Activated CD8-positive, alpha-beta memory T cell treated with anti-CD3 and anti-CD28 coated beads for 1 hour (primary cell): ENCODE measurements at places on chromosomes 4 and X.

DNA sequence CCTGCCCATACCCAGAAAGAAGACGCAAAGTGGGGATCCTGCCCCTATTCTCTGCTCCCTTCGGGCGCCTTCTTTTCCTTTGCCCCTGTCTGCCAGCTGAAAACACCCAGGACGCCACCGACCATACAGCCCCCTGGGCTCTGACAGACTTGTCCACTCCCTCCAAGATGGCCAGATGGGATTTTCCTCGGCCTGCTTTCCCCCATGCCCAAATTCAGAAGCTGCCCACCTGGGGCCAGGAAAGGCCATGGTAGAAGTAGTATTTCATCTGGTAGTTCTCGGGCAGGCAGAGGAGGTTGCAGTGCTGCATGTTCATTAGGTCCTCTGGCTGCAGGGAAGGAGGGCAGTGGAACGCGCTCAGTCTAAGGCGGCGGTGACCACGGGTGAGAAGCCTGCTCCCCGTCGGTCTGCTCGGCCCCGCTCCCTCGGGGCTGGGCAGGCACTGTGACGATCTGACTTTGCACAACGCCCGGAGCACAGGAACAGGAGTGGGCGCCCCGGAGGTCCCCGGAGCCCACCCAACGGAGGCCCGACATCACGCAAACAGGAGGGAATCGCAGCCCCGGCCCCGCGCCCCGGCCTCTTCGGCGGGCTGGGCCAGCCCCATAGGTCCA, 582 bp downstream of the NAA10 start:
- DNase-seq, result no peak

- DNase-seq, result no peak
These were observed 75.5 kb downstream of the TBC1D9 start for GRCh38 chr4:140680686-140681085.

GRCh38 chr4:137106287-137106686, 426.0 kb downstream of the PCDH18 start:
- DNase-seq, result no peak

GRCh38 chr4:70838666-70839588, 763 bp downstream of the GRSF1 start:
- peak; percentile 13 for DNase-seq

DNA sequence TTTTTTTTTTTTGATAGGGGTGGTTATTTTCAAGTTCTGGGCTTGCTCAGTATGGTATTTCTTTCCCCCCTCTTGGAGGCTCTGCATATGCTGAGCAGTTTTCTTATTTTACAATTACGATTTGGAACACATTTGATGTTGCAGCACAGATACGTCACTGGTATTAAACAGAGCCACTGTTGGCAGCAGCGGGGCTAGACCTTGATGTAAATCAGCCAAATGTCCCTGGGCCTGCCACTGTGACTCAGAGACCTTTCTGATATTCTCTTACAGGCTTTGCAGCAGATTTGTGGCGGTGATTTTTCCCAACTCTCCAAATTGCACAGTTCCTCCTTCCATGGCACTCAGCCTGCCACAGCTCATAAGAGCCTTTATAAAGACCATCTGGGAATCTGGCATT, 81.1 kb downstream of the VMA21 start:
- no peak for DNase-seq

DNA sequence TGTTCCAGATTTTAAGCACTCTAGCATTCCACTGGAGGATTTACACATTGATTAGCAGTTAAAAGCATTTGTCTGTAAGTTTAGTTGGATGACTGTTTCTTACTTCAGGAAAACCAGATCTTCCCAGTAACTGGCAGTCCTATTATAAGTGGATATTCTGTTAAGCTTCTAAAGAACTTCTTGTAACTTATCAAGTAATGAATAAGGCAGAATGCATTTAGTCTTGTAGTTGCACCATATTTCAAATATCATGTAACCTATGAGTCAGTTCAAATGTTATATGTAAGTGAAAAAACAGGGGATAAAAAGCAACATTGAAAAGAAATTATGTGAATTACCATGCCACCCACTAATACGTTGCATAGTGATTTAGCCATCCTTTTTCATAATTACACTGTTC, 30.2 kb upstream of the TENM3 start:
- DNase-seq, result no peak

GRCh38 chr4:95432466-95432865, 116.3 kb downstream of the UNC5C start:
- no peak for DNase-seq

GRCh38 chrX:19723427-19723826, 164.0 kb downstream of the SH3KBP1 start:
- DNase-seq, result no peak

- no peak for DNase-seq
These were observed 250.5 kb downstream of the TECRL start for GRCh38 chr4:64158648-64159326.

DNA sequence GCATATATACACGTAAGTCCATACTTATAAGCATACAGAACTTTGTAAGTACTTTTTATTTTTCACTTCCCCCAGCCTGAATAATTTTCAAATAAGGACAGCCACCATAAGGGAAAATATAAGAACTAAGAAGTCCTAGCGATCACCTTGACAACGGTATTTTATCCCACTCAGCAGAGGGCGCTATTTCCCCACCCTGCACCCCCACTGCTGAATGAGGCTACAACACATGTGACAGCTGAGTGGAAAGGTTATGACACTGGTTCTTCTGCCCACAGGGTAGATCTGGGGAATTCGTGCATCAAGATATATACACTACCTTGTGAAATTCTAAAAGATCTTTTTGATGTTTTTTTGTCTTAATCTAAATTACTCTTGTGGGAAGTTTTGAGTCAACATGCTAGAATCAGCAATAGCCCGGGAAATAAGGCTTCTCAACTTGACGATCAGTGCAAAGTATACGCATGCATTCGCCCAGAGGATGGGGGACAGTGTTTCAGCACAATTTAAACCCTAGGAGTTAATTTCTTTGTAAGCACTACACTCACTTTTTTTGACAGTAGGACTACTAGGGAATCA, 151.5 kb downstream of the CORIN start:
- peak; percentile 22 for DNase-seq

GRCh38 chr4:15682242-15683142, 865 bp downstream of the FAM200B start:
- DNase-seq, result no peak

DNA sequence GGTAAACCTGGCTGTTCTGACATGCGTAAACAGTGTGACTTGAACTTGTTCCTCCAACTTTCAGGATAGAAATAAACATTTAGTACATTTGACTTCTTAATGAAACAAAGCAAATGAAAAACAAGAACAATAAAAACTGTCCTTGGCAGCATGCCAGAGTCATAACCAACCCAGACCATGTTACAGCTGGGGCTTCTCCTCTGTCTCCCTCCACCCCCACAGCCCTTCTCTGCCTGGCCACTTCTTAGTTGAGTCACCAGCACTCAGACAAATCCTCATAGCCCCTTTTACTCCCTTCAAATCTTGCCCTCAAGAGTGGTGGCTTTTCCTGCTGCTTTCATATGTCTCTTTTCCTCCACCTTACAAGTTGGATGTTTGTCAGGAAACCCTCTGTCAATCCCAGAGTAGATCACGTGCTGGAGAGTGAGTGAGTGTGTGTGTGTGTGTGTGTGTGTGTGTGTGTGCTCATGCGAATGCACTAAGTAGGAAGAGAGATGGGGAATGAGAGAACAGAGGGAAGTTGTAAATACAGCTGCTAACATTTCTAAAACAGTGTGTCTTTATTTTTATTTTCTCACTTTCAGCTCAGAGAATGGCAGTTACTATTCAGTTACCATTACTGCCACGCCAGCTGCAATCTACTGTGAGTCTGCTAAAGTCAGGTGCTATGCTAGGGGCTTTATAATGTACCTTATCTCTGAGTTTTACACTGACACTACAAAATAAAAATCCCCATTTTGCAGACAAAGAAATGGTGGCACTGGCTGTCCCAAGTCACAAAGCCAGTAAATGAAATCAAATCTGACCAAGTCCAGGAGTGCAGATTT, 15.0 kb downstream of the SCARB2 start:
- DNase-seq, result no peak

DNA sequence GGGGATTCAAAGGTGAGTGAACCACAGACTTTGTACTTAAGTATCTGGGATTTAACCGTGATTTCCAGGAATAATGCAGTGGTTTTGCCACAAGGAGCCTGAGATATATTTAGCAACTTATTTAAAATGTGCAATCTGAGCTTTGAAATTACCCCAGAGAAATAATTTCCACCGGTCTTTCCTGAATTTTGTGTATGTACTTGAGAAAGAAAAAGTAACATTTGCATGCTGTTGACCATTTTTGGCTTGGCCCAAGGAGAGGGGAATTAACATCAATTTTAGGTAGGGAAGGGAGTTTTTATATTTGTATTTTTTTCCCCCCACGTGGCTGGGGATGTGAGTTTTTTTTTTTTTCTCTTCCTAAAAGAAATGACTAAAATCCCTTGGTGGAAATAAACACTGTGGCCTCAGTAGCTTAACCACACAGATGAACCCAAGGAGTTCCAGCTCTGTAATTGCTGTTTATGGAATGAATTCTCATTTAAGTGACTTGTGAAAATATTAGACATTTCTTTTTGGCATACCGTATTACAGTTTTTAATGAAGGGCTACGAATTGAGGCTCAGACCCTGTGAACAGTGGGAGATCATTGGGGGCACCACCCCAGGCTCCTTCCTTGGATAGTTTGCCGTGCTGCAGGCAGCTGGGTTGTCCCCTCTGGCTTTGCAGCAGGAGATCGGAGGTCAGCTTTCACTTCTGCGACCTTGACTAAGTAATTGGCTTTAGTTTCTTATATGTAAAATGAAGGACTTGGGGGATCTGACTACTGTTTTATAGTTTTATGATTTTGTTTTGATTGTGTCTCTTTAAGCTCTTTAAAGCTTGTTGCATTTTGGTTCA, 116.1 kb downstream of the ARHGAP10 start:
- DNase-seq, result no peak

GRCh38 chr4:181659876-181660275, 583.3 kb upstream of the TENM3 start:
- DNase-seq, result no peak

DNA sequence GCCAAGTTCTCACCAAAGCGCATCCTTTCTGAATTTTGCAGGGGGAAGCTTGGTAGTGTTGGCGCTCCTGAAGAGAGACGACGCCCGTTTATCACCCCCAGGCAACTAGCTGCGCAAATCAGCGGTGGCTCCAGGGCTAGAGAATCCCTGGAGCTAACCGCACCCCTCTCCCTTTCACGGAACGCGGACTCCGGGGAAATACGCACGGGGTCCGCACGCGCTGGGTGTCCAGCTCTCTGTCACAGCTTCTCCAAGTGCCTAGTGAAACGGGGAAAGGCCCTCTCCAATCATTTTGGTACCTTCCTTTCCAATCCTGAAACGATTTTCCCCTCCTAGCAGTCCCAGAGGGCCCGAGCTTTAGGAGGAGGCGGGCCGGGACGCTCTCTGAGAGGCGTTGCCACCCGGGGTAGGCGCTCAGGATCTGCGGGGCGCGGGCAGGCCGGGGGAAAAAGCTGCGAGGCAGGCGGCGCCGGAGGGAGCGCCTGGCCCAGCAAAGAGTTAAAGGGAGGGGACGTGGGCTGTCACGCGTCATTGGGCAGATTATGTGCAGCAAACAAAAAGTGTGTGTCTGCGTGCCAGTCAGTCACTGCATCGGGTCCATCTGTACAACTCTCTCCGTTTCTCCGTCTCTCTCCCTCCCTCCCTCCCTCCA, at the start of gene PRDM8:
PRDM8 (plus strand) TSS at position 582 of the 652 bp plus-strand sequence. CDS start 2,578 bp downstream, outside the sequence.
- no peak for DNase-seq

- no peak for DNase-seq
These were observed 9.8 kb downstream of the SPP1 start for GRCh38 chr4:87985097-87985886.

GRCh38 chr4:17324386-17324830, 187.5 kb downstream of the QDPR start:
- peak; percentile 30 for DNase-seq

DNA sequence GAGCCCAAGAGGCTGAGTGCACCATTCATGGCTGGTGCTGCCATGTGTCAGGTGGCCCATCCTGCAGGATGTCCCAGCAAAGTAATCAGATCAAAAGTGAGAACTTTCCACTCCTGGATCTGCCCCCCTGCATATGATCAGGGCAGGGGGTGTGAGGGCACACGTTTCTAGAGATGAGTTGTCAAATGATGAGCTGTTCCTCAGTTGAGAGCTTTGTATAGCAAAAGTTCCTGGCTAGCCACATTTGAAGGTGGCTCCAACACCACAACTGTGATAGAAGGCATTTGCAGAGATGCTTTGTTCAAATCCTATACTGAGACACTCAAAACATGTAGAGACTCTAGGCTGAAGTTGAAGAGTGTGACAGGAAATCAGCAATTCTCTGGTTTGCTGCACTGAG, 501.8 kb downstream of the BCOR start:
- no peak for DNase-seq

DNA sequence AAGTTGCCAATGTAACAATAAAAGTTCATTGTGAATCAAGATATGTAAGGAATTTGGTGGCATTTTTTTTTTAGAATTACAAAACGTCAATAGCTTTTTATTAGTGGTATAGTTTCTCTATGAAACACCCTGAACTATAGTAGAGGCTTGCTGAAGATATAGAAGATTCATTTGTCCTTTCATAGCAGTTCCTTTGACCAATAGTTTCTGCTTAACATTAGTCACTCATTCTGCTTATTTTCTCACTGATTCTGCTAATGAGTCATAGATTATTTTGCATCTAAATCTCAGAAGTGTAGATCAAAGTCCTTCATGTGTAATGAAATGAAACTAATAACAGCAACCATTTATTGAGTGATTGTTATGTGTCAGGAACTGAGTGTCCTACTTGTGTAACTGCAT, 205.0 kb upstream of the TET2 start:
- DNase-seq, result no peak

DNA sequence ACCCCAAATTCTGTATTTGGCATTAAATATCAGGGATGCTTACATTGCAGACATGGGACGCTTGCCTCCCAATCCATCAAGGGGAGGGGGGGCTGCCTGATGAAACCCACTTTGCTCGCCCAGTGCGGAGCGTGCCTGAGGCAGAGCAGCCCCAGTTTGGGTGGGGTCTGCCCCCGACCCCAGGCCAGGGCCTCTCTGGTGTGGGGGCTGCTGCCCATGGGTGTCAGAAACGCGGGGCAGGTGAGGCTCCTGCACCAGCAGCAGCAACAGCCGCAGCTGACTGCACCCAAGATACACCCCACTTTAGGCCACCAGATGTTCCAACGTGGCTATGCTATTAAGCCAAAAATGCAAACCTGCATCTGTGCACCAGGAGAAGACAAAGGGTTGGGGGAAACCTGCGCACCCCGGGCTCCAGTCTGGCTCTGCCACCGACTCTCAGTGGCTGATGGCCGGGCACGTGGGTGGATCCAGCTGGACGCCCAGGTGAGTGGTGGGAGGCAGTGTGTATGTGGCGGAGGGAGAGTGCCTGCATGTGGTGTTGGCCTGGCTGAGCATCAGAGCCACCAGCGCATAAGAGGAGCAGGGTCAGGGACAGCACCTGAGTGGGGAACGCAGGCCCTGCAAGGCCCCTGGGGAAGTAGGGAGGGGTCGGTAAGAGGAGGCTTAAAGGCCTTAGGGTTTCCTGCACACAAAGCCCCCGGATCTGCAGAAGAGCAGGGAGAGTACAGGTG, 86.2 kb downstream of the ABLIM2 start:
- DNase-seq, result no peak
